ENCODE measurements at places on chromosomes 2 and 18.

- DNase-seq, result no peak
Observed at GRCh38 chr2:28649481-28650265, 102.0 kb upstream of the PPP1CB start.

GRCh38 chr18:60146220-60146960 is 226.2 kb downstream of the MC4R start:
- no peak for DNase-seq

DNA sequence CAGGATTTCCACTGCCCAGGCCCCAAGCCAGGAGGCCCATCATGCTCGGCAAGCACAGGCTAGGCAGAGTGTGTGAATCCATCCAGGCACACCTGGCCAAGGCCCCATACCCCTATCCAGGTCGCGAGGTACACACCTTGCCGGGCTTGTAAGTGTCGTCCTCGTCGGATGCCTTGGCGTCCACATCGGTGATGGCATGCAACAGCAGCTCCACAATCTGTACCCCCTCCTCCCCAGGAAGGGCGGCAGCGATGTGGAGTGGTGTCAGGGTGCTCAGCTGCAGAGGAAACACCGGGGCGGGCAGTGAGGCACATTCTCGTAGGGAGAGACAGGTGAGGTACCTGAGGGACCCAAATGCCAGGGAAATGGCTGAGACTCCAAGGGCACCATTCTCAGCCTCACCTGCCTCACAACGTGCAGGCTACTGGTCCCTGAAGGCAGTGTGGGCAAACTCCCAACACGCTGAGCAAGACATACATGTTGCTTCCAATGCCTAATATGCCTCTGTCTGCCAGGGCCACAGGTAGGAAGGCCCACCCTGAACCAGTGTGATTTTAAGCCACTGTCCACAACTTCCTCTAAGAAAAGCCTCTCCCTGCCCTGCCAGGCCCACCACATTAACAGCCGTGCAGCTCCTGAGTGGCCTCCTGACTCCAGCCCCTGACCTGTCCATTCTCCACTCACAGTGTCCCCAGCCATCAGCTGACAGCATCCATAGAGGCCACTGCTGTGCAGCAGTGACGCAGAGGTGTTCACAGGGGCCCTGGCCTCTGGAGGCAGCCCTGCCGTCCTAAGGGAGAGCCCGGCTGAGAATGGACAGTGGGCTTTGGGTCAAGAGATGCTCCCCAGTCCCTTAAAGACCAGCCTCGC is 44.9 kb downstream of the ANKMY1 start:
- DNase-seq, result no peak

DNA sequence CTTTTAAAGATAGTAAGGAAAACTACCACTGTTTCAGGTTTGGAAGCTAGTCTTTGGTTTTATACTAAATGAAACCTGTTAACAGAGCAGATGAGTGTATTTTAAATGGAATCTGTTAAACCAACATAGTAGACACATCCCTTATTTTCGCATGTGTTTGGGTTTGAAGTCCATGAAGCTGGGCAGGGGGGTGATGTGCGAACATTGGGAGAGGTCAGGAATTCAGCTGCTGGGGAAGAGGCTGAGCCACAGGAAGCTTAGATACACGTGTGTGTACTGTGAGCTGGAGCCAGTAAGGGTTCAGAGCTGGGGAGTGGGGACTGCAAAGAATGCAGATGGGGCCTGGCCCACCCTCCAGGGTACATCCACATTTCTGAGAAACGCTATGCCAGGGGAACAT is 176.9 kb downstream of the VAPA start:
- DNase-seq, result no peak

GRCh38 chr2:71361631-71362030 is 30.0 kb downstream of the ZNF638 start:
- DNase-seq, result no peak

GRCh38 chr18:69968039-69968438 is 20.4 kb upstream of the CD226 start:
- DNase-seq, result peak; percentile 71
